AG08395 (cell line): ENCODE measurements at places on chromosomes 1 and 21.

DNA sequence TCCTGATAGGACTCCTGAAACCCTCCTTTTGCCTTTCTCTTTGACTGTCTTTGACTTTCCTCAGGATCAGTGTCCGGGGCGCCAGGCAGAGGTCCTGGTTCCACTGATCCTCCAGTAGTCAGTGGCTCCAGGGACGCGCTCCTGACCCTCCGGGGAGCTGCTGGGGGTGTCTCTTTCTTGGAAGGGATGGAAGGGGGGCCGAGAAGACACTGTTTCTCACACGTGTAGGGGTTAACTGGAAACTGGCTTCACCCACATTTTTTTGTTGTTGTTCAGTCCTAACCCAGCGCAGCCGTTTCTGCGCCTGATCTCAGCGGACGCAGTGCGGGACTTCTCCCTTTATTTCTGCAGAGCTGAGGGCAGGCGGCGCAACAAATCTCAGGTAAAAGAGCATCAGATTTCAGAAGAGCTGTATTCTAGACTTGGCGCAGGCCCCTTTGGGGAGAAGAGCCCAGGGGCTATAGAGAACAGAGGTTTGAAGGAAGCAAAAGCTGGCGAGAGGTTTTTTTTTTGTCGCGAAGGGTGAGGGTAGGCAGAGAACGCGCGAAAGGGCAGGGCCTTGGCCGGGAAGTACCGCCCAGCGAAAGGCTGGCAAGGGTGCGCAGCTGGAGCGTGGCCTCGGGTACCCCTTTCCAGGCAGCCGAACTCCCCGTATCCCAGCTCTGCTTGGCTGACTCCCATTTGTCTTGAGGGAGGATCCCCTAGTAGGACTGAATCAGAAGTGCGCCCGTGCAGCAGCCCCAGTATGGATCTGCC is 4.3 kb upstream of the LHX9 start:
- no peak for DNase-seq

- DNase-seq: peak; percentile 35
These were observed 112.5 kb upstream of the GFI1 start for GRCh38 chr1:92599184-92599583.

GRCh38 chr1:226201029-226201593 is 14.6 kb upstream of the ACBD3 start:
- DNase-seq: no peak

GRCh38 chr1:184945029-184945428 is 29.3 kb downstream of the NIBAN1 start:
- DNase-seq: no peak

DNA sequence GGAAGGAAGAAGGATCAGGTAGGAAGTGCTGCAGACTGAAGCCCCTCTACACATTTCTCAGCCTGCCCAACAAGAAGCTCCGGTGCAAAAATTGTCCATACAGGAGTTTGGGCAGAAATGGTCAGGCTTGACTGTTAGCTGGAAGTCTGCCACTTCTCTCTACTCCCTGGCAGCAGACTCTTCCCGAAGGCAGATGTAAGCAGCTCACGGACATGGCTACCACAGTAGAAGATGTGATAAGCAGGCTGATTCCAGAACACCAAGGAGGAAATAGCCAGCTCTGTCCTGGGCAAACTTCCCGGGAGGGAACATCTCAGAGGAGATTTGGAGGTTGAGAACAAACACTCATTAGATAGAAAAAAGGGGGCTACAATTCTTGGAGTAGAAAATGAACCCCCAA is 52.6 kb downstream of the TRABD2B start:
- peak; percentile 10 for DNase-seq

DNA sequence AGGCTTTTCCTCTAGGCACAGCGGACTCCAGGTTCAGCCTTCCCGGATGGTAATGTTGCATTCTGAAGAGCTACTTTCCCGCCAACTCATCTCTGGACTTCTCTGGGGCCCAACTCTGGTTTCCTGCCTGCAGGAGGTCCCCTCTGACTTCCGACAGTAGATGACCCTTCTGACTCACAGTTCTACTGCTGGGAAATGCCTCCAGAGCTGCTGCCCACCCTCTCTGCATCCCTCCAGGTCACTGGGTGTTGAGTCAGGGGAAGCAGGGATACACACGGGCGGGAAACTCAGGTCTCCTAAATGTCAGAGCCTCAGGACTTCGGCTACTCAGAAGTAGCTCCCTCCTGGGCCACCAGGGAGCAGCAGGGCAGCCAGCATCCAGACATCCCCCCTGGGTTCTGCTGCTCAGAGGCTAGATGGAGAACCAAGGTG is 2.1 kb upstream of the KIF21B start:
- DNase-seq: no peak

- DNase-seq: no peak
These were observed 4.9 kb downstream of the HPCA start for GRCh38 chr1:32891241-32891570.

GRCh38 chr1:44068442-44068921 is 37.2 kb upstream of the SLC6A9 start:
- no peak for DNase-seq

DNA sequence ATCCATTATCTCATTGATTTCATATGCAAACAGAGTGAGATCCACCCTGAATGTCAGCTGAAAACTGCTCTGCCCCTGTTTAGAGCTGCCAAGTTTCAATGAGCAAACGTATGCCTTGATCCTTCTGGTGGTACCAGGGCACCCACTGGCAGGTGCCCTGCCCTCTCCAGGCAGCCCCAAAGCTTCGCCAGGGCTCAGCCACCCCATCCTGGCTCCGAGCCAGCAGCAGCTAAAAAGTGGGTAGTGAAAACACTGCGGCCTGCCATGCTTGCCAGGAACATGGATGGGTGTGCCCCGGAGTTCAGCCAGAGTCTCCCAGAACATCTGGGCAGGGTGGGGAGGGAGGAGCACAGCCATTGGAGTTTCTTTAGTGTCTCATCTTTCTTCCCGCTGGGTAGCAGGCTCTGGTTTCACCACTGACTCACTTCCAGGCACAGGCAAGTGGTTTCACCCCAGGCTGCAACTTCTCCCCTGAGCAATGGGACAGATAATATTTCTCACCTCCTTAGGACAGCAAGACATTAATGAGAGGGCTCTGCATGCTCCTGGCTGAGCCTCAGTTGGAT is 8.1 kb upstream of the LMX1A start:
- peak; percentile 49 for DNase-seq

DNA sequence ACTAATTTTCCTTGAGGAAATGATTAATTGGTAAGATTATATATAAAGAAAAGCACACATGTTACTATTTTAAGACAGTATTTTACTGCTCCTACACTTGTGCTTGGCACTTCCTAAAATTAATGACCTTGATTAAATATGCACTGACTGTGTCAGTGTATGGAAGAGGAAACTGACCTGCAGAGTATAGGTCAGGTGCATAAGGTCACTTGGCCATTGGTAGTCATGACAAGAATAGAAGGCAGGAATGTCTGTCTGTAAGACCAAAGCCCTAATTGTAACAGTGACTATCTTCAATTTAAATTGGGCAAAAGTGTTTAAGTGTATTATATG is 128.0 kb upstream of the KCNK2 start:
- no peak for DNase-seq

DNA sequence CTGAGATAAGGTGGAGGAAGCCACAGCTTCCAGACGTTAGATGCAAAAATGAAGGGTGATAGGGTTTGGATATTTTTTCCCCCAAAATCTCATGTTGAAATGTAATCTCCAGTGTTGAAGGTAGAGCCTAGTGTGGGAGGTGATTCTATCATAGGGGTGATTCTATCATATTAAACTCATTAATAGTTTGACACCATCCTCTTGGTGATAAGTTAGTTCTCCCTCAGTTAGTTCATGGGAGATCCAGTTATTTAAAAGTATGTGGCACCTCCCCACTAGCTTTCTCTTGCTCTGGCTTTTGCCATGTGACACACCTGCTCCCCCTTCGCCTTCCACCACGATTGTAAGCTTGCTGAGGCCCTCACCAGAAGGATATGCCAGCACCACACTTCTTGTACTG is 8.3 kb upstream of the TBCE start:
- no peak for DNase-seq

- DNase-seq: peak; percentile 61
These were observed 120.6 kb upstream of the RAVER2 start for GRCh38 chr1:64624218-64624713.

DNA sequence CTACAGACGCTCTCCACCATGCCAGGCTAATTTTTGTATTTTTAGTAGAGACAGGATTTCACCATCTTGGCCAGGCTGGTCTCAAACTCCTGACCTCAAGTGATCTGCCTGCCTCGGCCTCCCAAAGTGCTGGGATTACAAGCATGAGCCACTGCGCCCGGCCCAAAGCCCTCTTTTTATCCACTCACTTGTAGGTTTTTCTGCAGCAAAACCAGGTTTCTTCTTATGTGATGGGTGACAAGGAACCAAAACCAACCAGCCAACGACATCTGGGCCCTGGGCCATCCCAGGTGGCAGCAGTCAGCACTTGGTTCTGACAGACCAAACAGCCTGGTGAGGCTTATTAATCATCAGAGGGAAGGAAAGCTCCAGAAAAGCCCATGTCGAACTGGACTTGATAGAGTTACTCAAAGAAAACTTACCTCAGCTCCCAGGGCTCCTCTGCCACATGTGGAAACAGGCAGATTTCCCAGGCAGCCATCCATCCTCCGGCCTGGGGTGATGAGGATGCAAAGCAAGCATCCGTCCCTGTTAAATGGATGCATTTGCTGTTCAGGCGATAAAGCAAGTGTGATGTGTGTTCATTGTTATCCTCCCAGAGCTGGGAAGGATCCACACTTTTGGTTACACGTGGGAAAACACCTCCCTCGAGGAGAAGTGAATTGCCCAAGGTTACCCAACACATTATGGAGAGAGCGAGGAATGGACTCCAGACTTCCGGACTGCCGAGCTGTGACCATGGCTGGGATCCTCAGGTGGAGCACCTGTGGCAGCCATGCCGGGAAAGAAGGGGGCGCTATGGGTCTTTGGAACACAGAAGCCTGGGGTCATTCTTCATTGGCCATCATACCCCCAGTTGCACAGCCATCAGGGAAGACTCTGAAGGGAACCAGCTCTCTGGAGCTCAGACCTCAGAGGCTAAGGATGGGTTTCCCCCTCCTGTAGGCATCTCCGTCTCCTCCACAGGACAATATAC is 118.8 kb downstream of the HUNK start:
- no peak for DNase-seq

- no peak for DNase-seq
These were observed 12.6 kb downstream of the TRIM46 start for GRCh38 chr1:155186067-155186793.

DNA sequence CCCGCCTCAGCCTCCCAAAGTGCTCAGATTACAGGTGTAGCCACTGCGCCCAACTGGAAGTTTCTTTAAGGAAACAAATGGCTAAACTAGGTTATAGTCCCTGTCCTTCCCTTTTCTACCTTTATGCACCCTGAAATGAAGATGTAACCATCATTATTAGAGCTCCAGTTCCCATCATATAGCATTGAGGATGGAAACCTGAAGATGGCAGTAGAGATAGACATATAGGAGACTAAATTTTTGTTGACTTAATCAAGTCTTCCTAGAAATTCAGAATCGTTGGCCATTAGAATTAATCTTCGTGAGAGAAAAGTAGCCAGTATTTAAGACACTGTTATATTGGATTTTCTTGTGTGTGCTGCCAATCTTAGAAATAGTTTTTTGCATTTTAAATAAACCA is 1016.3 kb upstream of the NCAM2 start:
- no peak for DNase-seq

DNA sequence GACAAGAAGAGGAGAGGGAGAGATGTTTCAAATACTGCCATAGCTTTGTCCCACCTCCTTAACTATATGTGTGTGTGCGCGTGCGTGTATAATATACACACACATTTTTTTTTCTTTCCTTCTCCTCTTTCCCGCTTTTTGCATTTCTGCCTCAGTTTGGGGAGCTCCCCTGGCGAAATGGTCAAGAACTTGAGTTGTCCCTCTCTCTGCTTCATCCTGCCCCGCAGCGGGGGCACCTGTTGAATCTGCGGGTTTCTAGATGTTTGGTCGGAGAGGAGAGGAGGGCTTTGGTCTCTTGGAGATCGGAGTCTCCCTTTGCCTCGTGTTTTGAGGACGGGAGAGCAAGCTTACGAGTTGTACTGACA is 504 bp downstream of the SCCPDH start:
- peak; percentile 25 for DNase-seq

DNA sequence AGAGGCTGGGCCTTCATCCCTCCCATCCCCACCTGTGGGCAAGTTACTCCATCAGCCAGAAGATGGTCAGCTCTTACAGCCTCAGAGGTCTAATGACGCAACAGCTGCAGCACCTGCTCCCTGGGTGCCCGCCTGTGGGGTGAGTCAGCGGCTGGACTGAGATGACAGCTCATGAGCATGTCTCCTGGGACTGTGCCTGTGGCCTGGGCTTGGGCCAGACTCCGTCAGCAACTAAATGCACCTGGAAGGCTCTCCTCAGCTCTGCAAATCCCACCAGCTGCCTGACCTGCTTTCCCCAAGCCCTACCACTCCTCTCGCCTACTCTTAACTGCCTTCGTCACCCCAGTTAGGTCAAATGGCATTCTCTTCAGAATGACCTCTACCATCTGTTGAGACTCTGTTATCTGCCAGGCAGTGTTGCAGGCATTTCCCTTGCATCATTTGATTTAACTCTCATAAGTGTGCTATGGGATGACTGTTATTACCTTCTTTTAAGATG is 47.7 kb downstream of the ETS2 start:
- DNase-seq: peak; percentile 51
